ENCODE measurements at places on chromosomes 2 and 18.

- H3K27me3 ChIP-seq, result no peaks in the 10 kb centered on the region
- DNase-seq, result no peak
- H3K36me3 ChIP-seq, result no peaks in the 10 kb centered on the region
- peaks cover 5% of the 10 kb centered on the region for H3K4me1 ChIP-seq
- H3K4me3 ChIP-seq, result no peak overlapping the region
- no peak overlapping the region for H3K27ac ChIP-seq
Measured at GRCh38 chr2:54931473-54931872, 118.8 kb downstream of the RTN4 start.

- H3K27ac ChIP-seq, result no peak overlapping the region
- H3K27me3 ChIP-seq, result no peaks in the 10 kb centered on the region
- no peaks in the 10 kb centered on the region for H3K4me1 ChIP-seq
- DNase-seq, result no peak
- no peaks in the 10 kb centered on the region for H3K36me3 ChIP-seq
Measured at GRCh38 chr18:7946734-7947377, 379.7 kb downstream of the PTPRM start.

GRCh38 chr2:228762565-228762964, 508.5 kb downstream of the PID1 start:
- H3K36me3 ChIP-seq, result no peaks in the 10 kb centered on the region
- no peak overlapping the region for H3K27ac ChIP-seq
- H3K4me1 ChIP-seq, result no peaks in the 10 kb centered on the region
- no peak for DNase-seq
- H3K27me3 ChIP-seq, result no peaks in the 10 kb centered on the region
- H3K4me3 ChIP-seq, result no peak overlapping the region

DNA sequence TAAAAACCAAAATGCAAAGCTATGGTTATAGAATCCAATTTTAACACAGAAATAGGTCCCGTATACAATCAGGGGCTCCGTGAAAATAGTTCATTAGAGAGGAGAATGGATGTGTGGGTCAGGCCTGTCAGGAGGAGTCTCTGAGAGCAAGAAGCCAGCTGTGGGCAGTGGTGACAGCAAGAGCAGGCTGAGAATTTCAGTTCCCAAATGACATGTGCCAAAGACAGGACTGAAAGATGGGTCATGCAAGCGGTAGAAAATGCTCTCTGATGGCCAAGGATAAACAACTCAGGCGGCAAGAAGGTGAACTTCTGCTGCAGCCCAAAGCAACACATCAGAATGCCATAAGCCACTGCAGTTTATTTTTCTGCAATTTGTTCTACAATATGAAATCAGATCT, 100.4 kb downstream of the CCDC141 start:
- H3K4me3 ChIP-seq, result no peak overlapping the region
- H3K36me3 ChIP-seq, result no peaks in the 10 kb centered on the region
- no peaks in the 10 kb centered on the region for H3K4me1 ChIP-seq
- no peak for DNase-seq

DNA sequence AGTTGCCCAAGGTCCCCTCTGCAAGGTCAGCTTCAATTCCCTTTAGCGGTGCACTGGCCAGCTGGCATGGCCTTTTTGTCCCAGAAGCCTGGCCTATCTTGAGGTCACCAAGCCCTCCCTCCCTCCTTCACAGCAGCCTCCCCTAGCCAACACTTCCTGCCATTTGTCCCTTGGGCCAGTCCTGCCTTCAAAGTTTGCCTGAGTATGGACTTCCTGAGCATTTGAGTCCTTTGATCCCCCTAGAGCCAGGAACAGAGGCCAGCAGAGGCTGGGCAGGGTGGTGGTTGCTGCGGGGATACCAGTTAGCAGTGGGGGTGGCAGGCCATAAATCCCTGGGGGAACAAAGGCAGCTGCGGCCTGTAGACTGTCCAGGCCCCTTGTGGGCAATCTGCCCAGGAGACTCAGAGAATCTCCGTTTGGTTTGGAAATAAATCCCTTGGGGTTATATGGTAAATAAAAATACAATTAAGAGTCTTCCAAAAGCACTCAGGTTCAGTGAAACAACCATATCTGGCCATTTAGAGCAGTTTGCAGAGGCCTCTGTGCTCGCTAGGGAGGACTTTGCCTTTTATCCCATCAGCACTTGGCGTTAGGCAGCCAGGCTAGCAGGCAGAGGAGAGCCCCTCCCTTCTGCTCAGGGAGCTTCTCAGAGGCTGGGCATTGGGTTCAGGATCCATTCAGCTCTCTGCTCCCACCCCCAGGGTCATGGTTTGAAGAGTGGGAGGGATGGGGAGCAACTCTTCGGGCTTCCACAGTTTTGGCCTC, 3.1 kb upstream of the HES6 start:
- H3K27me3 ChIP-seq, result no peaks in the 10 kb centered on the region
- H3K4me3 ChIP-seq, result no peak overlapping the region
- no peak overlapping the region for H3K27ac ChIP-seq
- H3K36me3 ChIP-seq, result peaks cover 21% of the 10 kb centered on the region
- no peak for DNase-seq

GRCh38 chr2:24169023-24169422, 5.8 kb upstream of the FAM228A start:
- no peak overlapping the region for H3K27ac ChIP-seq
- peaks cover 4% of the 10 kb centered on the region for H3K4me1 ChIP-seq
- no peak overlapping the region for H3K4me3 ChIP-seq
- H3K27me3 ChIP-seq, result peaks cover 5% of the 10 kb centered on the region
- no peak for DNase-seq

GRCh38 chr18:12656605-12656937, 1.3 kb downstream of the SPIRE1 start:
- H3K4me3 ChIP-seq, result peak overlapping the region; percentile 60
- H3K27ac ChIP-seq, result peak overlapping the region; percentile 80
- H3K36me3 ChIP-seq, result no peaks in the 10 kb centered on the region
- H3K27me3 ChIP-seq, result no peaks in the 10 kb centered on the region
- DNase-seq, result no peak
- H3K4me1 ChIP-seq, result peaks cover 16% of the 10 kb centered on the region

DNA sequence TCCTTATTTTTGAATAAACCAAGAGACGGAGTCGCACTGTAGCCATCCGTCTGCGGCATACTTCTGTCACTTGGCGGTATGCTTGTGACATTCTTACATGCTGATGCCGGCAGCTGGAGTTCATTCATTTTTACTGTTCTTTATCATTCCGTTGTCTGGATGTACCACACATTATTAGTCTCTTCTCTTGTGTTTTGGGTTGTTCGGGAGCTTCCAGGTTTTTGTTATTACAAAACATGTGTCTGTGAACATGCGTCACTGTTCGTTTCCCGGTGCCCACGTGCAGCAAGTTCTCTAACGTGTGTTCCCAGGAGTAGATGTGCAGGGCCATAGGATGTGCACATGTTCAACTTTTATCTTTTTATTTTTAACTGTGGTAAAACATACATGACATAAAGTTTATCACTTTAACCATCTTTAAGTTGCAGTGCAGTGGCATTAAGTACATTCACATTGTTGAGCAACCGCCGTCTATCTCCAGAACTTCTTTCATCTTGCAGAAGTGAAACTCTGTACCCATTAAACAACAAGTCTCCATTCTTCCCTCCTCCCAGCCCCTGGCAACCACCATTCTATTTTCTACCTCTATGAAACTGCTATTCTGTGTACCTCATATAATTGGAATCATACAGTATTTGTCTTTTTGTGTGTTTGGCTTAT, 40.1 kb downstream of the MTCL1 start:
- no peak overlapping the region for H3K27ac ChIP-seq
- H3K4me3 ChIP-seq, result no peak overlapping the region

GRCh38 chr2:175432793-175433192, 251.3 kb upstream of the ATP5MC3 start:
- H3K4me1 ChIP-seq, result no peaks in the 10 kb centered on the region
- peaks cover 13% of the 10 kb centered on the region for H3K27me3 ChIP-seq
- H3K4me3 ChIP-seq, result no peak overlapping the region
- no peak overlapping the region for H3K27ac ChIP-seq
- H3K36me3 ChIP-seq, result no peaks in the 10 kb centered on the region
- DNase-seq, result no peak

DNA sequence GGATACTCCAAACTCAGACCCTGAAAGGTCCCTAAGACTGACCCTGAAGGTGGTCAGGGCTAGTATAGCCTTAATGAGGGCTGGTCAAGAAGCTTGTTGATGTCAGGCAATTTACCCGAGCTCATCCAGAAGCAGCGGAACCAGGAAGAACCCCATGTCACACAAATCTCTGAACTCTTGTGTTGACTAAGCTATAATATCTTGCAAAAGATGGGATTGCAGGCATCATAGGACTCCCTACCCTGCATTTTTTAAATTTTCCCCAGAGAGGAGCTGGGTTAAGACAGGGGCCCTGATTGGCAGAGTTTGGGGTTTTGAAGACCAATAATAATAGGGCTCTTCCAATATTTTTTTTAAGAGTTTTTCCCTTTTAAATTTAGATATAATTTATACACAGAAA, 2.0 kb upstream of the PLEKHB2 start:
- peaks cover 9% of the 10 kb centered on the region for H3K36me3 ChIP-seq
- no peak overlapping the region for H3K4me3 ChIP-seq
- DNase-seq, result no peak
- H3K4me1 ChIP-seq, result peaks cover 10% of the 10 kb centered on the region
- H3K27ac ChIP-seq, result no peak overlapping the region
- H3K27me3 ChIP-seq, result no peaks in the 10 kb centered on the region

DNA sequence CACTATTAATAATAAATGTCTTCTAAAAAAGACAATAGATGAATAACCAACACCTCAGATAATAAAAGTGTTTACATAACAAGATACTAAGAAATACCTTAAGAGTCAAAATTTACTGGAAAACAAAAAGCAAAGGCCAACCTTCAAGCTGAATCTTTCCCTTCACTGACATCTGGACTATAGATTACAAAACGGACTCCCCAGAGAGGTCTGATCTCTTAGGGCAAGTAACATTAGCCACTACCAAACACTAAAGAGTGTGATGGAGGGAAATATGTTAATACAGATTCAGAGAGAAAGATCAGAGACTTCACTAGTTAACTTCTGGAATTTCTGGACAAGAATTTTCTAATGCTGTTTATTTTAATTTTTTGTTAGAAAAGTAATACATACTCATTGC, 13.9 kb downstream of the CLASP1 start:
- H3K4me1 ChIP-seq, result peaks cover 3% of the 10 kb centered on the region
- peaks cover 6% of the 10 kb centered on the region for H3K36me3 ChIP-seq
- DNase-seq, result no peak
